AG04450 (cell line): ENCODE measurements at places on chromosomes 6 and 20. TPM values are rescaled to one million over a fixed set of nuclear protein-coding genes. Genes with fewer than 3 reads are reported as not detected.

GRCh38 chr6:135322427-135323201, 141.5 kb downstream of the MYB start:
- no peak for DNase-seq

DNA sequence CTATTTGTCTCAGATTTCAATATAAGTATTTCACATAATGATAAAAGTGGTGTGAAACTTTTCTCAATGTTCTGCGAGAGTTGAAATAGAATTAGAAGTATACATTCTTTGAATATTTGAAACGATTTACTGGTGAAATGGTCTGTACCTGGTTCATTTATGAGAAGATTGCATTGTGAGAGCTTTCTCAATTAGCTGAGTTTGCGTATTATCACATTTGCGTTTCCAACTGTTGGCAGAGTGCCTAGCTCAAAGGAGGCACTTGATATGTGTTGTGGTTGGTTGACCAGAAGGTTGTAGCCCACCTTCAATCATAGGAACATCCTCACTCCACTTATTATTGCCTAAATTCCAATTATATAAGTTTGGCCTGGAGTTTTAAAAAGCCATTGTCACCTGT, 58.8 kb upstream of the EXOC2 start:
- no peak for DNase-seq

DNA sequence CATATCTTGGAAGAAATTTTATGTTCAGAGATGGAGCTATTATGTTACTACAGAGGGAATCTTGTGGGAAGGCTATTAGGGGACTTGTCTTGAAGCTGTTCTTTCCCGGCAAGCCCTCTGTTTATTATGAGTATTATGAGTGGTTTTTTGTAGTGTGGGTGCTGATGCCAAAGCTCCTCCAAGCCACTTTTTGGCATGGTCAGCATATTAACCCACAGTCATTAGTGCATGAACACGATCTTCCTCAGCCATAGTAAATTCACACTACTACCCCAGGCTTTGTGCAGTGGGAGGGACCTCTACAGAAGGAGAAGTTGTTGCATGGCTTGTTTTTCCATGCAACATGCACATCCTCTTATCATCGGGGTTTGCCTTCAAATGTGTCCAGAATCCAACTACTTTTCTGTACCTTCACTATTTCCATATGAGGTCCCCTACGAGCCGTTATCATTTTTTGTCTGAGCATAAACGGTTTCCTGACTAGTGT, 6.5 kb upstream of the BMP6 start:
- DNase-seq = no peak

GRCh38 chr20:3407040-3407770, at the start of gene DNAAF9:
Gene DNAAF9, minus strand, starts transcription at chr20:3407669. Its CDS starts 112 bp downstream, at chr20:3407557.
- DNase-seq = no peak

The SMAP1 gene
- polyA plus RNA-seq = 23.6 and 25.0 TPM in 2 replicates

DNA sequence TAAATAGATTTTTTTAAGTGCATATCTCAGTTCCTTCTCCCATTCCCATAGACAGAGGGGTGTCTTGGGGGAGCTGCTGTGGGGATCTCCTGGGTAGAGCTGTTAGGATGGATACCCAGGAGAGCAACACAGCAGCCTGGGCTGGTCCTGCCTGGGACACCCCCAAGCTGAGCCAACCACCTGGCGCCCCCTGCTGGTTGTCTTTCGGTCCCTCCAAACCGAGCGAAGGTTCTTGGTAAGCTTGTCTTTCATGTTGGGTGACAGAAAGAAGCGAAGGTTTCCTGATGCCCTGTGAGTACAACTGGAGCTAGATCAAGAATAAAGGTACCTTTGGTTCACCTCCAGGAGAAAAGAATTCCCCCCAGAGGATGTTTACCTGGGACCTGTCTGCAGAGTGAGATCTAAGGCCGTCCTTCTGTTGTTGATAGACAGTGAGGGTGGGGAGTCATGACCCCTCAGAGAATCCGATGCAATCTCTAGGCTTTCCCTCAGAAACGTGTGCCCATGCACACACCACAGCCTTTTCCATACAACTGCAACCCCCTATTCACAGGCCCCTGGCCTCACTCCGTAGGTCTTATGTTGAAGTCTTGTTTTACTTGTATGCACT, 50.8 kb downstream of the SNX9 start:
- no peak for DNase-seq

The SHLD1 gene
- polyA plus RNA-seq = 3.5 and 4.1 TPM in 2 replicates

GRCh38 chr20:31967830-31968249, at the start of gene XKR7:
Gene XKR7, plus strand, starts transcription at chr20:31968151. Its CDS starts 25 bp downstream, at chr20:31968176.
- no peak for DNase-seq

The F13A1 gene
- polyA plus RNA-seq = not detected in 2 replicates

GRCh38 chr6:158560836-158561320, 987 bp downstream of the TMEM181 start:
- DNase-seq = no peak

DNA sequence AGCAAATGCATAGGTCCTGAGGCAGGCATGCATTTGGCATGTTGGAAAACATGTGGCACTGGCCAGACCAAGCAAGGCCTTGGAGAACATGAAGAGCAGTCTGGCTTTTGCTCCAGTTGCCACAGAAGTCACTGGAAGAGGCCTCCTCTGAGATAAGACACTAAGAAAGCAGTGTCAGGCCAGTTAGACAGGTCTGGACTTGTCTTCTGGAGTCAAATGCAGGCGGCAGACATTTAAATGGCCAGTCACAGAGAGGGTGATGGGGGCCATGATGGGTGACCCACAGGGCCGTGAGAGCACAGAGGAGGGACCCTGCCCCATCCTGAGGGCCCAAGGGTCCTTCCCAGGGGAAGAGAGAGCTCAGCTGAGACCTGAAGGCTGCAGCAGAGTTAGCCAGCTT, 26.7 kb upstream of the ADA start:
- DNase-seq = no peak

- no peak for DNase-seq
These were observed 8.6 kb upstream of the YTHDF1 start for GRCh38 chr20:63224412-63225081.

The EFCAB8 gene
- polyA plus RNA-seq = not detected in 2 replicates

The SLC22A23 gene
- polyA plus RNA-seq = 0.12 TPM in 1 of 2 replicates, not detected in the other

- DNase-seq = no peak
These were observed 42.1 kb downstream of the LYRM2 start for GRCh38 chr6:89596484-89596883.

GRCh38 chr20:62822788-62823651, 6.2 kb downstream of the COL9A3 start:
- DNase-seq = no peak

DNA sequence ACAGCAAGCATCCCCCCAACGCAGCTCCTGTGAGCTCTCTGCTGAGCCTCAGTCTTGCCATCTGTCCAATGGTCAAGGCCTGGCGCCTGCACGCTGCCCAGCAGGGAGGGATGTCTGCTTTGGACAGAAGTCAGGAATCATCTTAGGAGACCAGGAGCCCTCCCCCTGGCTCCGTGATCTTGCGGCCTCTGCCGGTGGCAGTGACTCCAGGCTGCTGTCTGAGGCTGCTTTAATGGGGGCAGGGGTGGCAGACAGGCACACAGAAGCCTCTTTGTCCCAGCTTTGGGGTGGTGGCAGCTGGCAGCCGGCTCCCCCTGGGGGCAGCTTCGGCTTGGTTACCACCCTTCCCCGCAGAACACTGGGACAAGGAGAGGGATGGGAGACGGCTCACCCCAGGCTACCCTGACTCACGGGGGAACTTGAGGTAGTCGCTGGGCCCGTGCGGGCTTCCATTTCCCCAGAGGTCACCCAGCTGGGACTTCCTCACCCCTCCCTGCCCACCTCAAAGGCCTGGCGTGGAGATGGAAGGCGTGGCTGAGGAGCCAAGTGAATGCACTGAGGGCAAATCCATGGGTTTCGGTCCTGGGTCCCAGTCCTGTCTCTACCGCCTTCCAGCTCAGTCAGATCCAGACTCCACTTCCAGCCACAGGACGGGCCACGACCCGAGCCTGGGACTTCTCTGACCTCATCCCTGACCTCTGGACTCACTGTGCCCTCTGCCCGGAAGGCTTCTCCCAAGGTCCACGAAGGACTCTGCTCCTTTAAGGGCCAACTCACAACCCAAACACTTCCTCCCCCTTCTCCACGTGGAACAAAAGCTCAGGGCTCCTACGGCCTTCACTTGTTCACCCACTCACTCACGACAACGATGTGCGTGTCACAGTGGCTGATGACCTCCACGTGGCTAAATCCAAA, 14.8 kb downstream of the PEDS1 start:
- no peak for DNase-seq

DNA sequence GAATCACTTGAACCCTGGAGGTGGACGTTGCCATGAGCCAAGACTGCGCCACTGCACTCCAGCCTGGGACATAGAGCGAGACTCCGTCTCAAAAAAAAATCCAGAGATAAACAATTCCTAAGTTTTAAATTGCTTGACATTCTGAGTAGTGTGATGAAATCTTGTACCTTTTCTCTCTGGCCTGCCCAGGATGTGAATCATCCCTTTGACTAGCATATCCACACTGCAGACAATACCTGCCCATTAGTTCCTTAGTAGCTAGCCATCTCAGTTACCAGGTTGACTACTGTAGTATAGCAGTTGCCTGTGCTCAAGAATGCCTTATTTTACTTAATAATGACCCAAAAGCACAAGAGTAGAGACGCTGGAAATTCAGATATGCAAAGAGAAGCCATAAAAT, 2.8 kb downstream of the ZFP57 start:
- DNase-seq = no peak

- DNase-seq = no peak
These were observed 719 bp downstream of the SMPD2 start for GRCh38 chr6:109441069-109441816.

DNA sequence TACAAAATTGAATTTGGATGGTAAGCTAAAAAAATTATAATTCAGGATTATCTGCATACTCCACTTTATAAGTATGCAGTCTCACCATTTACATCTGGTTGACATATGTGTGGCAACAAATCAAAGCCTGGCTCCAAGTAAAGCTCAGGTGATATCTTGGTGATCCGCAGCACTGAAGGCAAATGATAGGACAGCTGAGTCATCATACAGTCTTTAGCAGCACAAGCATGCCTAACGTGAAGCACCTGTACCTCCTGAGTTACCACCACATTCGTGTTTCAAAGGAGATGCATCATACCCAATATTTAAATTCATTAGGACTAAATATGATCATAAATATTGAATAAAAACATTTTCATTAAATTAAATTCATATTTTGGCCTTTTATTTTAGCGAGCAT, 11.8 kb upstream of the STX11 start:
- DNase-seq = no peak

The PM20D2 gene
- polyA plus RNA-seq = 4.6 and 6.5 TPM in 2 replicates

DNA sequence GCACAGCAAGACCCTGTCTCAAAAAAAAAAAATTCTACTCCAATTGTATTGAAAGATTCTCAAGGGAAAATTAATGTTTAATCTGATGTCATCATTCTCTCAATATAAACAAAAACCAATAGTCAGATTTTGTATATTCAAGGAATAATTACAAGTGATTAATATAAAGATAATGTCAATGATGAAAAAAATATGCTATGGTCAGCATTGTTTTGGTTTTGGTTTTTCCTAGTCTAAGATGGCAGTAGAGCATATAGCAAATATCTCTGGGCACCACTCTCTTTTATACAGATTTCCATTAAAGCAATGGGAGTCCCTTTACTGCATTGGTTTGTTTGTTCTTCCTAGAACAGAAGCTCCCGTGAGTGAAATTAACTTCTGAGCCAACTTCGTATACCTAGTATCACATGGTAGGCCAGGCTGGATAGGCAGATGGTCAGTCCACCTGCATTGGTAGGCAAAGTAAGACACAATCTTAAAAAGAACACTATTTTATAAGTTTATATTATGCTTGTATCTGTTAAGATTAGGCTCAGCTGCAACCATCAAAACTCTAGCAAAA, 523.8 kb upstream of the JARID2 start:
- no peak for DNase-seq
